ENCODE measurements at places on chromosomes 3 and 15. TPM values are rescaled to one million over a fixed set of nuclear protein-coding genes. Genes with fewer than 3 reads are reported as not detected.

Gene SLC26A6
- polyA plus RNA-seq = 24.7 TPM

- DNase-seq = no peak
These were observed 264.6 kb downstream of the ZIC4 start for GRCh38 chr3:147141516-147142288.

Gene DPP8
- polyA plus RNA-seq = 12.5 TPM

GRCh38 chr3:129226374-129226773 is 23.0 kb upstream of the COPG1 start:
- no peak for DNase-seq

- no peak for DNase-seq
These were observed 694.6 kb downstream of the TUSC7 start for GRCh38 chr3:117404141-117404540.

DNA sequence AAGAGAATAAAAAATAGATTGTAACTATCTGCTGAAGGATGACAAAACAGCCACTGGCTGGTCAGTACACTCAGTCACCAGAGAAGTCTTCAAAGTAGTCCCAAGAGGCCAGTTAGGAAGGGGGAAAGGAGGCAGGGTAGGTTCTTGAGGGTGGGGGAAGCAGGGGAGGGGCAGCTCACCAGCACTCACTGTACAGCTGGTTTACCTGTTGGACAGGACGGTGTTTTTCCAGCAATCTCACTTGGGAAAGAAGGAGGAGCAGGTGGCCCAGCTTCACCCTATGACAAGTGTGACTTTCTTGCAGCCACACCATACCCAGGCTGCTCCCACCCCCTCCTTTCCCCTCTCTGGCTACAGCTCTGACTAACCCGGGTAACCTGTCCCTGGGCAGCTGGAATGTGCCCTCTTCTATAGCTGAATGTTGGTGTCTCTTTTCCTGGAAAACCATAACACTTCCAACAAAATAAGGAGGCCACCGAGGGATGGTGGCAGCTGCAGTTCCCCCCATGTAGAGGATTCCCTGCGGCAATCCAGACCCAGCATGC is 203.4 kb upstream of the NSMCE3 start:
- DNase-seq = no peak

DNA sequence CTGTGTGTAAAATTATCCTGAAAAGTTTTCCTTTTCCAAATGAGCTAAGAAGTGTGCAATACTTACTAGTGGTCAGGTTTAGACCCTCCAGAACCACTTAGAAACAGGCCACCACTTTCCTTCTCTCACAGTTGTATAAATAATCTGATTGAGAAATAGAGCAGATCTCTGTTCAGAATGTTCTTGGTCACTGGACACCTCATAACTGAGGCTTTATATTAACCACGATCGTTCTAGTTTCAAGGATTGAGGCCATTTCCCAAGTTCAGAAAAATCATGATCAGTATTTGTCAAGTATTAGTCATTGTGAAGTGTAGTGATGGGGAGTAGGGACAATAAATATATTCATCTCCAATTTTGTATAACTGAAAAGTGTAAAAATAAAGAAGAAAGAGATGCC is 1.0 kb upstream of the MAP3K13 start:
- DNase-seq = no peak

- DNase-seq = no peak
These were observed 112.2 kb upstream of the FAN1 start for GRCh38 chr15:30791239-30792175.

Gene UBA7
- polyA plus RNA-seq = 85.7 TPM

- no peak for DNase-seq
These were observed 42.8 kb upstream of the SEC22A start for GRCh38 chr3:123158899-123159390.

Gene PPARG
- polyA plus RNA-seq = 8.8 TPM

Gene DISP2
- 0.55 TPM for polyA plus RNA-seq

Gene PP2D1
- polyA plus RNA-seq = not detected

- no peak for DNase-seq
These were observed 1099.5 kb downstream of the ROBO1 start for GRCh38 chr3:78668302-78668701.

GRCh38 chr3:25257026-25257425 is 171.0 kb upstream of the RARB start:
- no peak for DNase-seq

DNA sequence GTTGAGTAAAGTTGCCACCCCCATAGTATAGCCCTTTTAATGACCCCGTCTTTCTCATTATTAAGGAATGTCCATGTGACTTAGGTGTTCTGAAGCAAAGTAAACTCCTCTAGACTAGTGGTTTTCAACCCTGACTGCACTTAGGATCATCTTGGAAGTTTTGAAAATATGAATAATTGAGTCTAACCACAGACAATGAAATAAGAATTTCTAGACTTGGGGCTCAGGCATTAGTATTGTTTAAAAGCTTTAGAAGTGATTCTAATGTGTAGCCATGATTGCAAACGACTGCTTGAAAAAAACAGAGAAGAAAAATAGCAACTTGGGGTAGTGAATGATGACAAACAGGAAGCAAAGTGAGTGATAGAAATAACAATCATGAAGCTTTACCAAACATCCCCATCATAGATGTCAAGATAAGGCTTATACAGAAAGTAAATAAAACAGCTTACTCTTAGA is 35.0 kb downstream of the ALCAM start:
- DNase-seq = no peak

DNA sequence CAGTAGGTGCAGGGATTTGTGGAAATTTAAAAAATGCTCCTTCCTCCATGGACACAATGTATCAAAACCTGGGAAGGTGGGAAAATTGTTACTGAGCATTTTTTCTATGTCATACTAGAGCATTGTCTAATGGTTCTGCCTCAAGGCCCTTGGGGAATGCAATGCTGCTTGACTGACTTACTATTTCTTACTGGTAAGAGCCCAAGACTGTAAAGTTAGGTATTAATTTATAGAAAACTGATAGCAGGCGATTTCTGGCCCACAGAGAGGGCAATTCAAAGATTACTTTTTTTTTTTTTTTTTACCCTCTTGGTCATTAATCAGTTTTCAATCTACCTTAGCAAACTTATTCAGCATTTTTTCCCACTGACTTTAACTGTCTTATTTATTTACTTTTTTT is 38.5 kb upstream of the MRPL3 start:
- no peak for DNase-seq

- DNase-seq = no peak
These were observed 109.1 kb downstream of the LPP start for GRCh38 chr3:188262913-188263683.

- no peak for DNase-seq
These were observed 14.4 kb downstream of the DAG1 start for GRCh38 chr3:49484471-49484870.

DNA sequence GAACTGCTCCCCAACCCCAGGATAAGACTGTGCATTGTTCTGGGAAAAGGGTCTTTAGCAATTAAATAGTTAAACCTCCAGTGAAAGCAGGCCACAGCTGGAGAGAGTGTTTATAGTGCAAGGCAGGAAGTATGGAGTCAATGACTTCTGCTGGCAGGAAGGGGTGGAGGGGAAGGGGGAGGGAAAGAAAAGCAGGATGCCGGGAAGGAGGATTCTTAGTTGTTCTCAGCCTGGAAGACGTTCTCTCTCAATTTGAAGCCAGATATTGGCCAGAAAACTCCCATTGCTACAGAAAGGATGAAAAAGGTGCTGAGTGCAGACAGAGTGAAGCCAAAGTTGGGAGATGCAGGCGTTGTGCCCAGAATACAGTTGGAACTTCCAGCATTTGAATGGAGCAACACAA is 35.7 kb upstream of the ACTL6A start:
- DNase-seq = no peak

Gene CCR2
- 2.4 TPM for polyA plus RNA-seq

GRCh38 chr3:152192050-152192449 is 76.7 kb upstream of the MBNL1 start:
- no peak for DNase-seq

Gene ARHGEF26
- 3.5 TPM for polyA plus RNA-seq

DNA sequence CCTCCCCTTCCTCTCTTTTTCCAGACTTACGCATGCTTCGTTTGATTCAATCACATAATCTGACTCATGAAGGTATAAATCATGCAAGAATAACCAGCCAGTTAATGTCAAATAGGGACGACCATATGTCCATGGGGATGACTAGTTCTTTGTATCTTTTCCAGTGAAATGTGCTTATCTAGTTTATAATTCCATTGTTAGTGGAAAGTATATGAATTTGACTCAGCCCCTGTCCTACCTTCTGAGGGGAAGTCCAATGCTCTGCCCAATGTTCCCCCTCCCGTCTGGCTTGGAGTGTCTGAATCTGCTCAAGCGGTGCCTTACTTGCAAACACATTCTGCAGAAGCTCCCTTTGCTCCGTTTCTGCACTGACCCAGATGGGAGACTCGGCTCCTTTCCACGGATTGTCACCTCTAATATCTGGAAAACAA is 55.0 kb upstream of the EPHB3 start:
- DNase-seq = no peak

DNA sequence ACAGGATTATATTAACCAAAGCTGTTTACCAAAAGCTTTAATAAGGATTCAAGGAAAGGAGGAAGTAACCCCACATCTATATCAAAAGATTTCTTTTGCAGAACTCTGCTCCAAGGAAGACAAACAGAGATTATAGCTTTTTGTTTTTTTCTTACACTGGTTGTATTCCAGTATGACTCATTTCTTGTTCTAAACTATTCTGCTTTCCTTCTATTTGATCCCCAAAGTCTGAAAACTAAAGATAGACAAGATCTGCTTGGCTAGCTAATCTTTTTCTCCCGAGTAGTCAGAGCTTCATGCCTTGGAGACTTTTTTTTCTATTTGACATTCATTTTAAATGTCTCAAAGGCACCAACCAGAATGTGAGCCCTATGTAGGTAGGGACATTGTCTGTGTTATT is 36.8 kb upstream of the FRMD5 start:
- DNase-seq = no peak

Gene CHRNA3
- polyA plus RNA-seq = 48.3 TPM

Gene NEDD4
- polyA plus RNA-seq = 4.4 TPM

DNA sequence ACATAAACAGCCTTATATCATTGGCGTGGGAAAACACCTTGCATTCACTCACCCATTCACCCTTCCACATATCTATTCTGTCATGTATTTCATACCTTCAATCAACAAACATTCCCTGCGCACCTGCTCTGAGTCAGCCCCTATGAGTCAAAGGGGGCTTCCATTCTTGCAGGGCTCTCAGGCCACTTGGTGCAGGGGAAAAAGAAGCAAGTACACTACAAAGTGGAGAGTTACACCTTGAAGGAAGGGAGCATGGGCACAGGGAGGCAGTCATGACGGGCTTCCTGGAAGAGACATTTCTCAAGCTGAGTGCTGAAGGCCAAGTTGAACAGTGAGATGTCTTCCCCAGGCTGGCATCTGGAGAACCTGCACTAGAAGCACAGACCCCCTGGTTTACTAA is 4.6 kb upstream of the AMOTL2 start:
- DNase-seq = no peak

Gene MYO1E
- 59.8 TPM for polyA plus RNA-seq

GRCh38 chr3:25783661-25784512 is 644 bp upstream of the NGLY1 start:
- no peak for DNase-seq

DNA sequence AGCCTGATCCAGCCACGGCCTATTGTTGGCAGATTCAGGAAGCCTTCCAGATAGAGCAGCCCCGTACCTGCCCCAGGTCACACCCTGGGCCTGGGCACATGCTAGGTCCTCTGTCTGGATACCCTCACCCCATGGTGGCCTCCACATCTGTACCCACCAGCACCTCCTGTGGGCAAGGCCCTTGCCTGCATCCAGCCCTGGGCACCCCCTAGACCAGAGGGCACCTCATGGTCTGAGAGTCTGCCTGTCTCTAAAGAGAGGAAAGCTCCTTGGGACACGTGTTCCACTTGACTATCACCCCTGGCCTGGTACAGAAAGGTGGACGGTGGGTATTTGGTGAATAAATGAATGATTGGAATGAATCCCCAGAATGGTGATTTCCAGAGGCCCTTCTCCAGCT is 8.9 kb upstream of the COMMD4 start:
- DNase-seq = no peak

Gene EPM2AIP1
- 11.3 TPM for polyA plus RNA-seq

DNA sequence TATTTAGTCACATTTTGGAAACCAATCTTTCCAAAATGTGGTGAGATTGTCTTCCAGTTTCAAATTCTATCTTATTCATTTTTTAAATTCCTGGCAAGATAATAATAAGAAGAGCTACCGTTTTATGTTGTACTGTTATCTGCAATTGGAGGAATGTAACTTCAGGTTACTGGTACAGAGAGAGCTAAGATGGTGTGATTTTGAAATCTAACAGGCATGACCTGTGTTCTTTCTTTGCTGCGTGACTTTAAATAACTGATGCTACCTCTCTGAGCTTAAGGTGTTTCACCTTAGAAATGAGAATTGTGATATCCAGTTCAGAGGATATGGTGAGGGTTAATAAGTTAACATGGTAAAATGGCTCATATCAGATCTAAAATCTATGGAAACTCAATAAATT is 21.7 kb downstream of the CADM2 start:
- no peak for DNase-seq

DNA sequence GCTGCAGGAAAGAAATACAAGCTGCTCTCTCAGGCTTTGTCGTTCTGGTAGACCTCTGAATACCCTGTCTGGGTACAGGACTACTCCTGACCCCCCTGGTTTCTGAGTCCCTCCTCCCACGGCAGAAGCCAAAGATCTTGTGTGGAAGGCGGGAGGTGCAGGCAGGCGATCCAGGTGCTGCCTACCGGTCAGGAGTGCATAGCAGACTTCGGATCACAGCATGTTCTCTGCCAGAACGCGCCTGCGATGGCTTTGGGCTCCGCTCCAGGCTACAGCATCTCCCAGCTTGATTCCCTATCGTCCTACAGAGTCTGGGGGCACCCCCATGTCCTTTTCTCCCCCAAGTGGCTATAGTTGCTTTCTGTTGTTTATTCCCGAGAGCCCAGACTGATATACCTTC is 2.5 kb upstream of the CFAP100 start:
- DNase-seq = no peak

- no peak for DNase-seq
These were observed 33.2 kb upstream of the ZDHHC23 start for GRCh38 chr3:113914646-113915045.

DNA sequence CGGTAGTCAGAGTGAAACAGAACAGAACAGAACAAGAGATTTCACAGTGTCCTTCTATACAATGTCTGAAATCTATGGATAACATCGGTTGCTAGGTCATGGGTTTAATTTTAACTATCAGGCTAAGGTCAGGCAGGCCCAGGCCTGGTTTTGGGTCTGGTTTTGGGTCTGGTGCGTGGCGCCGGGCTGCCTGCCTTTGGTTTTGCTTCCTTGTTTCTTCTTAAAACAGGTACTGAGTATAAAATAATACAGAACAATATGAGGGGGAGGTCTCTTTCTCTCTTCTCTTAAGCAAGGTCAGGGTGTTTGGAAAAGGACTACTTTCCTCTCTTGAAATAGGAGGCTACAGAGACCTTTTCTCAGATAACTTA is 1.4 kb downstream of the AEN start:
- DNase-seq = no peak

Gene MORC1
- polyA plus RNA-seq = 0.27 TPM

- DNase-seq = no peak
These were observed 14.7 kb upstream of the HHATL start for GRCh38 chr3:42717306-42717705.

Gene SOX2
- 3.1 TPM for polyA plus RNA-seq
